ENCODE measurements at places on chromosomes 12 and 14. TPM values are rescaled to one million over a fixed set of nuclear protein-coding genes. Genes with fewer than 3 reads are reported as not detected.

Gene AKAP3
- total RNA-seq, result 1.9 TPM

GRCh38 chr14:52275372-52275771 is 7.9 kb downstream of the PTGDR start:
- no peak overlapping the region for H3K4me3 ChIP-seq
- no peak overlapping the region for H3K27ac ChIP-seq
- H3K36me3 ChIP-seq, result no peaks in the 10 kb centered on the region

DNA sequence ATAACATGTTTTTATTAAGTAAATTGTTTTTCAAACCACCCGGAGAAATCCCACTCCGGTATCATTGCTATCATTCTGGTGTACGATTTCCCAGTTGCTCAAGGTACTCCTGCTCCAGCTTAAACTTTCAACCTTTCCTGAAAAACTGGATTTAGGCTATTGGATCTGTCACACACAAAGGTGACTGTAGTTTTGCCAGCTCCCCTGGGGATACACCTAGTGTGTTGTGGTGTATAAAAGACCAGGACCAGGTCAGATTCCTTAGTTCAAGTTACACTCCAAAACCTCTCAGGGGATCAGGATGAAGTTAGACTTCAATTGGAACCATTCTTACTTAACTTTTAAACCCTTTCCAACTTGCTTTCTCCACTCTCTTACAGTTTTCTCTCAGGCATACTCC is 303.9 kb downstream of the NOVA1 start:
- H3K4me3 ChIP-seq, result no peak overlapping the region
- no peaks in the 10 kb centered on the region for H3K36me3 ChIP-seq
- H3K27me3 ChIP-seq, result no peaks in the 10 kb centered on the region
- no peaks in the 10 kb centered on the region for H3K4me1 ChIP-seq

Gene FITM1
- total RNA-seq, result 2.3 TPM

Gene FOXG1
- total RNA-seq, result not detected

DNA sequence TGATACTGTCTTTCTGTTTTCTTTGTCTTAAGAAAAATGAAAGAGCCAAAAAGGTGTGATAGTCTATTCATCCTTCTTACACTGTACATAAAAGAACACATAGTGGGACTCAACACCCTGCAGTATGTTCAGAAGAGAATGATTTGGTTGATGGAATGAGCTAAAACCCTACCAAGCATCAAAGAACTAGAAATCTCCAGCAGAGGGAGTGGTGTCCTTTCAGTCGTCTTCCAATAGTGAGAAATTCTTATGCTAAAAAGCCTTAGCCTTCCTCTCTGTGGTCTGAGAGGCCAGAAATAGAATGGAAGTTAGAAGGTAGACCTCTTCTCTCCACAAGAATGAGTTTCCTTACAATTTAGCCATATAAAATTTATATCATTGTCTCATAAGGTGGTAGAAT is 393.4 kb upstream of the SEL1L start:
- DNase-seq, result no peak
- H3K4me1 ChIP-seq, result no peaks in the 10 kb centered on the region
- no peaks in the 10 kb centered on the region for H3K36me3 ChIP-seq

GRCh38 chr14:100424504-100425428 is 101.6 kb downstream of the SLC25A47 start:
- H3K36me3 ChIP-seq, result no peaks in the 10 kb centered on the region
- H3K27ac ChIP-seq, result no peak overlapping the region

Gene AQP6
- total RNA-seq, result not detected

DNA sequence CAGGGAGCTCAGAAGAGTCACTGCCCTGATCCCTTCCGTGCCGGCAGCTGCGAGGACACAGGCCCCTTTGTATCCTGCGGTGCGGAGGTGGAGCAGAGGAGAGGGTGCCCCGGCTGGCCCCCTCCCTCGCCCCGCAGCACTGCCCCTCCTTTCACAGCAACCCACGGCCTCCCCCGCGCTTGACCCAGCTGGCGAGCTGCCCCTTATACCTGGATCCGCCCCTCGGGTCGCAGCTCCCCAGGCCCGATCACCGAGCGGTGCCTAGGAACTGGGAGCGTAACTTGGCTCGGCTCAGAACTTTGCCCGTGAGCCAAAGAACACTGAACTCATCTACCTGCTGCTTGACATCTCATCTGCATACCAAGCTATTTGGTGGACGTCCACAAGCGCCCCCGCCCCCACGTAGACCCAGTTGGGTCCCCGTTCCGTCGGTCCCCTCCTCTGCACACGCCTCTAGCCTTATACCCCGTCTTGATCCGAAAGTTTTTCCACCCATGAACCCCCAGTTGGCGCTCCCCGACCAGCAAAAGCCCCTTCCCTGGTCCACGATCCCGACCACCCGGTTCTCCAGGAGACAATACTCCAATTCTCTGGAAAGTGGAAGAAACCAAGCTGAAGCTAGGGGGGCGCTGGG is 697 bp upstream of the DNAJC14 start:
- peak overlapping the region; percentile 94 for H3K27ac ChIP-seq
- peak; percentile 84 for DNase-seq
- H3K27me3 ChIP-seq, result no peaks in the 10 kb centered on the region
- H3K4me3 ChIP-seq, result peak overlapping the region; percentile 76

Gene LTB4R
- 98.1 TPM for total RNA-seq
